ENCODE measurements at places on chromosomes 11 and 22. TPM values are rescaled to one million over a fixed set of nuclear protein-coding genes. Genes with fewer than 3 reads are reported as not detected.

DNA sequence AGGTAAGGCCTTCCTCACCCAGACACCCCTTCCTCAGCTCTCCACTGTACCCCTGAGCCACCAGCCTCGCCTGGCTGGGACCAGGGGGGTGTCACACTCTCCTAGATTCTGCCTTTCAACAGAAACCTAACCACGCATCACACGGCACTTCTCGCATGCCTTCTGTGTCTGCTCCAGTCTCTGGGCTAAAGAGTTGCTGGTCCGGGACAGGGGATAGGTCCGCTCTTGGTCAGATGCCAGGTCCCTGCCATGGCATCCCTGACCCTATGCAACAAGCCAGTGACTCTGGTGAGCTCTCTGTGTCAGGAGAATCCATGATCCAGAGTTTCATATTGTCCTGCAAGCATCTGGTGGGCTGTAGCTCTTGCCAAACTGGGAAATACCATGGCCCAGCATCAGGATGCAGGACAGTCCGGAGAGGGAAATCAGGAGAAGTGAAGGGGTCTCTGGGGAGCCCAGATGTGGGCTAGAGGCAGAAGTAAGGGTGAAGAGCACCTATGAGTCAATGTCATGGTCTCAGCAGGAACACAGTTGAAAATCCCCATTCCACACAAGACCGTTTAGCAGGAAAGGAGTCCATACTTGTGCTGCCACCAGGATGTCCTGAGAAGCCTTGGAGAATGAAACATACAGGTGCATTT, 14.1 kb downstream of the IGLL5 start:
- DNase-seq: peak; percentile 18

DNA sequence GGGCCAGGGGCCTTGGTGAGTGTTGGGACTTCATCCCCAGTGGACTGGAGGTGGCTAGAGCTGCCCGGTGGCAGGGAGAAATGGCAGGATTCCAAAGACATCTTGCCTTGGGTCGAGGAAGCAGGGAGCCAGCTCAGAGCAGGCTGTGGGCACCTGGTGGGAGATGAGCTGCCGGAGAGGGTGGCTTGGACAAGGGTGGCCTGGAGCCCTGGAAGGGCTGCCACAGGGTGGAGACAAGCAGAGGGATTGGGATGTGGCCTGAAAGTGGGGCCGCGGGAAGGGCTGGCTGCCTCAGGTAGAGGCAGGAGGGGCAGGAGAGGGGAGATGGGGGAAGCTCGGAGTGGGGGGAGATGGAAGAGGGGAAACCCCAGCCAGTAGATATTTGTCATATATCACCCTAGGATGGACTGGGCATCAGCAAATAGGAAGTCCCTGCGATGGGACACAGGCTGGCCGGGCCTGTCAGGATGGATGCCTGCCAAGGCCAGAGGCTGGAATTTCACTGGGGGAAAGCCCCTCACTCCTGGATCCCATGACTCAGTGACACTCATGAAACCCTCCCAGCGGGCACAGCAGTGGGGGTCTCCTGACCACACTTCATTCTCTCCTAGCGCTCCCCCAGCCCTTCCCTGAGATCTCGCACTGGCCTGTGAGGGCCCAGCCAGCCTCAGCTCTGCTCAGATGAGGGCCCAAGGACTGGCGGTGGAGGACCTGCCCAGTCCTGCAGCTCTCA, 72.0 kb upstream of the SHISAL1 start:
- DNase-seq: peak; percentile 60

DNA sequence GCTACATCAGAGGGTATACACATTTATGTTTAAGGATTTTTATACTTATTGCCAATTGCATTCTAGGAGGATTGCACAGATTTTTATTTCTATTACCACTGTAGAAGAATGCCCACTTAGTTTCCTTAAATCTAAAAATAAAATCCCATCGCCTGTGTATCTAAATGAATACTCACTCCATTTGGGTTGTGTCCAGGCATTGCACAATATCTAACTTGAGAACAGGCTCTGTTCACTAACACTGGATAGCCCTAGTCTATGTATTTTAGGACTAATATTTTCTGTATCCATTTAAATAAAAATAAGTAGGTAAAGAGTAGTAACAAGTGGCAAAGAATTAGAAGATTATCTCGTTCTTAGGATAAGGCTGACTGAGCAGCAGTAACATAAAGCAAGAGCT, 4.1 kb downstream of the C11orf52 start:
- no peak for DNase-seq

DNA sequence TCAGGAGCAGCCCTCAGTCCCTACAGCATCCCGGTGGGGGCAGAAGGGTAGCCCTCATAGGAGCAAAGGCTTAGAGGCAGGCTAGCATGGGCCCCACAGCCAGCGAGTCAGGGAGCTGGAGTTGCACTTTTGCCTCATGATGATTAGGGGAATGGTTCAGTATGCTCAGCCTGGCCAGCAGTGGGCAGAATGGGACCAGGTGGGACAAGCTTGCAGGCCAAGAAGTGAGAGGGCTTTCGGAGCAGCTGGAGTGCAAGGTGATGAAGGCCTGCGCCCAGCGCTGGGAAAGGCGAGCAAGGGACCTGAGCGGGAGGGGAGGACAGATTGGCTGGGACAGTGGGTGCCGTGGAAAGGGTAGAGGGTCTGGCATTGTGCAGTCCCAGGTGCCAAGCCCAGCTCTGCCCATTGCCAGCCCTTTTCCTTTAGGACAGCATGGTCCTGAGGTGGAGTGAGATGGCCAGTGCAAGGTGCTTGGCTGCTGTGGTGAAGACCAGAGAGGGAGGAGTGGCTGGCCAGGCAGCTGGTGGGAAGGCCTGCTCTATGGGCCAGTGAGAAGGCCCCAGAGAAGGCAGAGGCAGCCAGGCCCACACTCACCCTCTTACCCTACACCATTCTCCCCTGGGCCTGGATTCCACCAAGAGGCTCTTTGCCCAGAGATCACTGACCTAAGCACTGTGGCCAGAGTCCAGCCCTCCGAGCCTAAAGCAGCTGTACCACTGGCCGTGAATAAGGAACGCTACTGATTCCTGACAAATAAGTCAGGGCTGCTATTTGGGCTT, 47.9 kb upstream of the SUSD2 start:
- DNase-seq: no peak

DNA sequence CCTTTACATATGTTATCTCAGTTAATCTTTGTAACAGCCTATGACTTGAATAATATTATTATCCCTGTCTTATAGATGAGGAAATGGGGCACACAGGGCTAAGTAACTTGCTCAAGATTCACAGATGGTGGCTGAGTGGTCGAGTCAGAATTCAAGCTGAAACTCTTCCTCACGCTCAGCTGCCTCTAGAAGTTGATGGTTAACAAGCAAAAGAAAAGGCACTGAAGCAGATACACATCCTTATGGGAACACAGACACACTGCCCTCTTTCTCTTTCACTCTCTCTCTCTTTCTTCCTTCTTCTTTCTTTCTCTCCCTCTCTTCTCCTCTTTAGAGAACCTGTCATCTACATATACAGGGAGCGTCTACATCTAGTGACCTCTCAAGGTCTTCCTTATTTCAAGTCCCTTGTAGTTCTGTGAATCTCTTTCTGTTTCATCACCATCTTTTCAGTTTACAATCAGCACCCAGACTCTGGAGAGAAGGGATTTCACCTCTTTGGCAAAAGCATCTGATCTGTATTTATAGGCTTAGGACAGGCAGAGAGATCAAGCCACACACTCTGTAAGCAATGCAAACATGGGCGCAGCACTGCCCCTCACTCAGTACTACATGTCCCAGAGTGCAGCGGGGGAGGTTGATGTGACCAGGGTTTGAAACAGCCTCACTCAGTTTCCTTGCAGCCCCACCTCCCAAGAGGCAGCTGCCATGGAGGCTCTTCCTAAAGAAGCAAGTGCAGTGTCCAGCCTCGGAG, 75.7 kb downstream of the GRAMD1B start:
- no peak for DNase-seq

DNA sequence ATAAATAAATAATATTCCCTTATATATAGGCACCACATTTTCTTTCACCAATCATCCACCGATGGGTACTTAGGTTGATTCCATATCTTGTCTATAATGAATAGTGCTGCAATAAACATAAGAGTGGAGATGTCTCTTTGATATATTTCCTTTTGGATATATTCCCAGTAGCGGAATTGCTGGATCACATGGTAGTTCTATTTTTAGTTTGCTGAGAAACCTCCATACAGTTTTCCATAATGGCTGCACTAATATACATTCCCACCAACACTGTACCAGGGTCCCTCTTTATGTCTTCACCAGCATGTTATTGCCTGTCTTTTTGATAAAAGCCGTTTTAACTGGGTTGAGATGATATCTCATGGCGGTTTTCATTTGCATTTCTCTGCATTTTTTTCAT, 23.6 kb downstream of the PAMR1 start:
- no peak for DNase-seq

DNA sequence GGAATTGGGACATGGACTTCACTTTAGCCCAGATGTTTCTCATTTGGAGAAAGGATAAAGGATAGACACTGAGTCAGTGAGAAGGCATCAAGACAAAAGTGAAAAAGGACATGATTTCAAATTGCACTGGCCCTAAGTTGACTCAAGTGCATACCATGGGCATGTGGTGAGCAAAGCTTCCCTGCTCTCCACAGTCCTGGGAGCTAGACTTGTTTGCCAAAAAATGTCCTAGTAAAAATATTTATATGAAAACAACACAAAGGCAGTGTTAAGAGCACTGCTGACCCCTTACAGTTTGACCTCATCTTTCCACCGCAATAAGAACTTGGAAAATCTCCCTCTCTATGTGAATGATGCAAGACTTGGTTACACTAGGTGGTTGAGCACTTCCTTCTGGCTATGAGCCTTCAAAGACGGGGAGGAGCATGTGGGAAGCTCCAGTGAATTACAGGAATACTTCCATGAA, 46.5 kb upstream of the FIBIN start:
- DNase-seq: peak; percentile 76

DNA sequence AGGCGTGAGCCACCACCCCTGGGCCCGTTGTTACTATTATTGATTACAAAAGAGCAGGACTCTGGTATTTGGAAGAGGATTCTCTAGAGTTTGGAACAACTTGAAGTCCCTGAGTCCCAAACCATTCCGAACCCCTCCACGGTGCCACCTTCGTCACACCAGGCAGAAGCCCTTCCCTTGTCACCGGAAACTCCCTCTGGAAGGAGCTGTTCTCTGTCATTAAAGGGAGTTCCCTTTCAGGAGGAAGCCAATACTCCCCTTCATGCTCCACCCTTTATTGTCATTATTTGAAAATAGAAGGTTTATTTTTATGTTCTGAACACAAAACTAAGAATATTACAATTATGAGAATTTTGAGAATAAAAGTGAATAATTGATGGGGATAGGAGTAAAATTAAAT, 5.1 kb upstream of the C11orf24 start:
- DNase-seq: peak; percentile 20

DNA sequence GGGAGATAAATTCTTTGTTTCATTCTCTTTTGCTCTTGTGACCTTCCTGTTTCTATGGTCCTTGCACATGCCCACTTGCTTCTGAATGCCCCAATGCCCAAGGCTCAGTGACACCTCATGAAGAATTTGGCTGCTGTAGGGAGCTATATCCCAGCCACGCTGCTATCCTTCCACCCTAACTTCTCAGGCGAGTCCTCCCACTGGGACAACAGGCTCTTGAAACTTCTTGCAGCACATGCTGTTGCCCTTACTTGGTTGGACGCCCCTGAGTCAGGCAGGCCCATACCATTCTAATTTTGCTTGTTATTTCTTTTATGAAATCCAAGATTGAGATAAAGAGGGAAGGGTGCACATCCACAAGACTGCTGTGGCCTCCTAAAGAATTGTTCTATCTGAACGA, 57.6 kb upstream of the BLID start:
- DNase-seq: no peak

DNA sequence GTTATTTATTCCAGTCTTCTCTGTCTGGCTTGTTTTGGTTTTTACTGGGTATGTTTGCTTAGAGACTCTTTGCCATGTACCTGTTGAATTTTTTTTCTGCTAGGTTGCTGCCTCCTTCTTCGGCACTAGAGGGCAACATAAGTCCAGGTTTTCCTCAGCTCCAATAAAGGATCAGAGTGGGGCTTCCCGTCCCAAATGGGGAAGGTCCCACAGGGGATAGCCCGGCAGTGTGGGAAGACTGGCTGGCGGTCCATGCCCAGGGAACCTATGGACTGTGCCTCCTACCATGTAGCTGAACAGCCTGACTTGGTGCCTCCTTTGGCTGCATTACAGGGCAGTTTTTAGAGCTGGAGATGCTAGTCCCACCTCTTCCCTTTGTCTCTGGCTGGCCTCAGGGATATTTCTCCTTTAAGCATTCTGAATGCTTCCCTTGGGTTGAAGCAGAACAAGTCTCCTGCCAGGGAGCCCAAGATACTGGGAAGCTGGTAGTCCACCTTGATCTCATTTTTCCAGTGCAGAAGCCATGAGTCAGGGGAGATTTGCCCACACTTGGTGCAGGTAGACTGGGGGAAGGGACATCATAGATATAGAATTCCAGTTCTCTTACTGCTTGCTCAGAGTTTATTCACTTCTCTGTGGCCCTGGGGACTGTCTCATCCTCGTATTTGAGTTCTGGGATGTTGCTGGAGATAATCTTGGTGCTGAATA, 60.2 kb downstream of the BRD1 start:
- DNase-seq: peak; percentile 68

The POU2AF3 gene
- 2.8 TPM for total RNA-seq

Measured in posterior vena cava (tissue), 2 donors.